CD4-positive, alpha-beta memory T cell (primary cell): ENCODE measurements at places on chromosomes 13 and 19. TPM values are rescaled to one million over a fixed set of nuclear protein-coding genes. Genes with fewer than 3 reads are reported as not detected.

DNA sequence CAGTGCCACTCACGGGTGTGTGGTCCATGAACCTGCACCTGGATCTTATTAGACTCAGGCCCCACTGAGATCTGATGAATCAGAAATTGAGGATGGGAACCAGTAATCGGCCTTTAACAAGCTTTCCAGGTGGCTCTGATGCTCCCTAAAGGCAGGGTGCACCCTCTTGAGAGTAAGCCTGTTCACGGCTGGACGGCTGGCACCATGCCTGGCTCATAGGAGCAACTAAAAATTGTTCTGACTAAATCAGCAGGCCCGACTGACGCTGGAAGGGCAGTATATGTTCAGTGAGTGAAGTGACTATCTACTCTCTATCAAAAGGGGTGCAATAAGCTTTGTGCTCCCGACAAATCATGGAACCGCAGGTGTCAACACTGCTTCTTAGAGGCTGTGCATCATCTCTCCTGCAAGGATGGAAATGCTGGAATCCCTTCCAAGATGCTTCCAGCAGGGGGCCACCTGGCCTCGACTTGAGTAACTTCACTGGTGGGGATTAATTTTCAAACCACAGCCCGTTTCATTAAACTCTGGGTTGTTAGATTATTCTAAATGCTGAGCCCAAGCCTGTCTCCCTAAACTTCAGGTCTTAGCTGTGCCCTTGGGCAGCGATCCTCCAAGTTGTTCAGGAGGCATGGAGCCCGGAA is 28.4 kb downstream of the TMTC4 start:
- peaks cover 7% of the 10 kb centered on the region for H3K36me3 ChIP-seq
- no peaks in the 10 kb centered on the region for H3K27me3 ChIP-seq
- no peak overlapping the region for H3K27ac ChIP-seq
- H3K4me3 ChIP-seq: no peak overlapping the region

DNA sequence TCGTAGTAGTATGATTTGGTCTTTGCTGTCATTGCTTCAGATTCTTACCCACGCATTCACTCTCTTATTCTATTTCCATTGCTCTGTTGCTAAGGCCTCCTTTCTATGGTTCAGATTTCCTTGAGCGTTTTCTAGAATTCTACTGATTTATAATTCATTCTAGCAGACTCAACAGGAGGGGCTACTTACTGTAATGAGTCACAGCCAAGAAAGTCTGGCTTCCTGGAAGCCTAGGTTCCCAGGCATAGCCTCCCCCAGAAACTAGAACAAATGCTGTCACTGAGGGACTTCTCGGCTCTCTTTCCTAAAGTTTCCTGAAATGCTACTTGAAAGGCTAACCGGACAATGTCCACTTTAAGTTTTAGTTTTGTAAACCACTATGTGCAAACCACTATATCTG is 47.7 kb upstream of the SPATA13 start:
- H3K27me3 ChIP-seq: no peaks in the 10 kb centered on the region
- no peaks in the 10 kb centered on the region for H3K36me3 ChIP-seq
- no peak overlapping the region for H3K27ac ChIP-seq
- H3K4me3 ChIP-seq: no peak overlapping the region
- no peaks in the 10 kb centered on the region for H3K4me1 ChIP-seq
- no peak for DNase-seq

- no peaks in the 10 kb centered on the region for H3K4me1 ChIP-seq
- no peaks in the 10 kb centered on the region for H3K27me3 ChIP-seq
- H3K4me3 ChIP-seq: no peak overlapping the region
- no peak overlapping the region for H3K27ac ChIP-seq
- no peak for DNase-seq
- H3K36me3 ChIP-seq: no peaks in the 10 kb centered on the region
These were observed 48.4 kb downstream of the DCLK1 start for GRCh38 chr13:36082806-36083205.

DNA sequence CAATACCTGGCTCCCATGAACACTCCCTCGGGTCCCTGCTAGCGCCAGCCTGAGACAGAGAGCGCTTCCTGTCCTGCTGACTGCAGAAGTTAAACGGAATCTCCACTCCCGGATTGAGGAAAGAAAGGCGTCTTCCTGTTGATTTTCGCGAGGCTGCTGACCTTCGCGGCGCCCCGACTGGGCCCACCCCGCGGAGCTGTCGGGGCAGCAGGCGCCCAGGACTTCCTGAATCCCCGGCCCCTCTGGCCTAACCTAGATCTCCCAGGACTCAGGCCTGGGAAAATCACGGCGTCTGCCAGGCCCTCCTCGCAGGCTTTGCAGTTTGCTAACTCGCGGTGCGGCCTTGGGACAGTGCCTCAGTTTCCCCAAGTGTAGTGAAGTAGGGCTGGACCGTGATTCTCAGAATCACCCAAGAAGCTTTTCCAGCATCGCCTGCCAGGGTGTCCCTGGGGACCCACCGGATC is 108.8 kb downstream of the KCTD15 start:
- no peak overlapping the region for H3K27ac ChIP-seq
- H3K36me3 ChIP-seq: no peaks in the 10 kb centered on the region
- H3K4me3 ChIP-seq: no peak overlapping the region
- H3K27me3 ChIP-seq: peaks cover 5% of the 10 kb centered on the region
- no peak for DNase-seq
- peaks cover 6% of the 10 kb centered on the region for H3K4me1 ChIP-seq

Gene RYR1
- total RNA-seq: 6.2 TPM

Gene LGI4
- 0.81 TPM for total RNA-seq

Gene CAPN12
- total RNA-seq: 16.8 TPM
